ENCODE measurements at places on chromosomes 16 and 17. TPM values are rescaled to one million over a fixed set of nuclear protein-coding genes. Genes with fewer than 3 reads are reported as not detected.
A peak's percentile ranks its signal among the peaks of the same experiment; 100 is the strongest.

GRCh38 chr17:45101546-45101882, 30.8 kb downstream of the PLCD3 start:
- H3K27ac ChIP-seq = no peak overlapping the region
- no peaks in the 10 kb centered on the region for H3K4me1 ChIP-seq
- no peaks in the 10 kb centered on the region for H3K27me3 ChIP-seq
- no peak overlapping the region for H3K4me3 ChIP-seq
- H3K36me3 ChIP-seq = peaks cover 67% of the 10 kb centered on the region

RRAD gene
- 0.88 TPM for total RNA-seq

DNA sequence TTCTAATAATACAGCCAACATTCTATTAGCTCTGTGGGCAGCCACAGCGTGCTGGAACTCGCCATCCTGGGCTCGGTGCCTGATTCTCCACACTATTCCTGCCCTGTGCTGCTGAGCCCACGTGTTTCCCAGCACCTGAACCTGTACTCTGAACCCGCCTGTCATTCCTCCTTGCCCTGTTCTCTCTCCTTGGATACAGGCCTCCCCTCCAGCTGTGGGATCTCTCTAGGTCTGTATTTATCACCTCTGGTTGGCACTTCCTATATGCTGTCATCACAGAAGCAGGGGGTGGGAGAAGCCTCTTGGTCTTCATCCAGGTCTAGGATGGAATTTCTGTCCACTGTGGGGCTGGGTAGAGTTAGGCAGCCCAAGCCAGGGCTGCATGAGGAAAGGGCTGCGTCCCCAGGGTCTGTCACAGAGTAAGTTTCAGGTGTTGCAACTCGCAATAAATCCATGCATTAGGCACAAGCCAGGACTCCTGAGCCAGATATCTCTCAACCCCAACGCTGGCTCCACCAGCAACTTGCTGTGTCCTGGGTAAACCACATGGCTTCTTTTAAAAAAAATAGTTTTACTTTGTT, 56.0 kb downstream of the ABAT start:
- H3K36me3 ChIP-seq = no peaks in the 10 kb centered on the region
- no peak overlapping the region for H3K4me3 ChIP-seq
- no peak overlapping the region for H3K27ac ChIP-seq

CHRNE gene
- total RNA-seq = 0.37 TPM

- peaks cover 17% of the 10 kb centered on the region for H3K27me3 ChIP-seq
- no peak overlapping the region for H3K27ac ChIP-seq
- H3K4me1 ChIP-seq = no peaks in the 10 kb centered on the region
- H3K36me3 ChIP-seq = no peaks in the 10 kb centered on the region
Measured at GRCh38 chr16:49275870-49276269, 5.8 kb downstream of the CBLN1 start.

- H3K27ac ChIP-seq = no peak overlapping the region
- H3K4me1 ChIP-seq = peaks cover 12% of the 10 kb centered on the region
- H3K36me3 ChIP-seq = no peaks in the 10 kb centered on the region
- H3K27me3 ChIP-seq = no peaks in the 10 kb centered on the region
- no peak for DNase-seq
Measured at GRCh38 chr16:14489460-14489859, 140.6 kb downstream of the PARN start.

ZNF19 gene
- 3.1 TPM for total RNA-seq

GRCh38 chr16:30075503-30076275, at the start of gene PPP4C:
Gene PPP4C, plus strand, starts transcription at chr16:30075994. Its CDS starts 384 bp downstream, at chr16:30076378.
- H3K4me3 ChIP-seq = peak within 1 kb of the TSS; percentile 67
- DNase-seq = peak; percentile 90
- H3K36me3 ChIP-seq = peaks cover 27% of the 10 kb centered on the region
- H3K27ac ChIP-seq = peak within 1 kb of the TSS; percentile 83
- H3K4me1 ChIP-seq = peaks cover 32% of the 10 kb centered on the region
- H3K27me3 ChIP-seq = no peaks in the 10 kb centered on the region

DNA sequence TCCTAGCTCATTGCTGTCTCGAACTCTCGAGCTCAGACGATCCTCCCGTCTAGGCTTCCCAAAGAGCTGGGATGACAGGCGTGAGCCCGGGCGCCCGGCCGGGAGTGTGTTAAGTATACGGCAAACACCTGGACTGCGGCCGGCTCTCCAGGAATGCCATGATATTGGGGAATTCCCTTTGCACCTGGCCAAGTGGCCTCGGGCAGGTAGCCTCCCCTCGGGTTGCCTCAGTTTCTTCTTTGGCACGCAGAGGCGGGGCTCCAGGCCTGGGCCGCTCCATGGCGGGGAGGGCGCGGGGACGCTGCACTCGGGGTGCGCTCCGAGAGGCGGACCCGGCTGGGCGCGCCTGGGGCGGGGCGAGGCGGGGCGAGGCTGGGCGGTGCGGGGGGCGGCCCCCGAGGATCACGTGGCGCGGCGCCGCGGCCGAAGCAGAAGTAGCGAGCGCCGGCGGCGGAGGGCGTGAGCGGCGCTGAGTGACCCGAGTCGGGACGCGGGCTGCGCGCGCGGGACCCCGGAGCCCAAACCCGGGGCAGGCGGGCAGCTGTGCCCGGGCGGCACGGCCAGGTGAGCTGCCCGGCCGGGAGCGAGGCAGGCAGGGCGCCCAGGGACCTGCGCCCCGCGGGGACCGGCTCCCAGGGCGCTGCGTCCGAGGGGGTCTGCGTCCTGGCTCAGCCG, at the start of gene PLCG2:
PLCG2 (plus strand) TSS at position 431 of the 675 bp plus-strand sequence. CDS start 6,699 bp downstream, outside the sequence.
- no peak within 1 kb of the TSS for H3K27ac ChIP-seq
- no peaks in the 10 kb centered on the region for H3K27me3 ChIP-seq
- no peaks in the 10 kb centered on the region for H3K36me3 ChIP-seq
- H3K4me3 ChIP-seq = peak within 1 kb of the TSS; percentile 58

GRCh38 chr17:75842411-75842810, 1.8 kb downstream of the UNC13D start:
- peak overlapping the region; percentile 89 for H3K27ac ChIP-seq
- no peaks in the 10 kb centered on the region for H3K27me3 ChIP-seq
- peaks cover 19% of the 10 kb centered on the region for H3K36me3 ChIP-seq

DNA sequence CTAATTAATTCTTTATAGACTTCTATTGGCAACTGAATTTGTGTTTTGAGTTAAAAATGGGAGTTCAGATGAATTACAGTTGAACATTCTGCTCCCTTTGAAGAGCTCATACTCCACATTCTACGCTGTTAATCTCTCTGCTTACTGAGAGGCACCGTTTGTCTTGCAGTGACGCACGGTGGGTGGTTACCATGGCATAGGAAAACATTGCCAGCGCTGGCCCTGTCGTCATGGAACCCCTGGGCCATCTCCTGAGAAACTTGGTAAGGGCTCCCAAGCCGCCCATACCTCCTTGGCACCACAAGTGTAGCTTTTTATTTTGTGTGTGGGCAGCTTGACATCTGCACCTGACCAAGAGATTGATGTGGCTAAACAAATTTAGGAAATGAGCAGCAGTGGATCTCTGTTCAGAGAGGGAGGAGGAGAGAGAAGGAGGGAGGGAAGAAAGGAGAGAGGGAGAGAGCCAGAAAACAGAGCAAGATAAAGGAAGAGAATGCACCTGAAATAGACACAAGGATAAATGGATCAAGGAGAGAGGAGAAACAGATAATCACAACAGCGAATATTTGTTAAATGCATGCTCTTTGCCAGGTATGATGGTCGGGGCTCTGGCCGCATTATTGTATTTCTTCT, 398.5 kb downstream of the HAPSTR1 start:
- H3K36me3 ChIP-seq = no peaks in the 10 kb centered on the region
- H3K4me1 ChIP-seq = no peaks in the 10 kb centered on the region
- H3K27ac ChIP-seq = no peak overlapping the region
- no peak for DNase-seq
- H3K27me3 ChIP-seq = peaks cover 4% of the 10 kb centered on the region
- H3K4me3 ChIP-seq = no peak overlapping the region

DNA sequence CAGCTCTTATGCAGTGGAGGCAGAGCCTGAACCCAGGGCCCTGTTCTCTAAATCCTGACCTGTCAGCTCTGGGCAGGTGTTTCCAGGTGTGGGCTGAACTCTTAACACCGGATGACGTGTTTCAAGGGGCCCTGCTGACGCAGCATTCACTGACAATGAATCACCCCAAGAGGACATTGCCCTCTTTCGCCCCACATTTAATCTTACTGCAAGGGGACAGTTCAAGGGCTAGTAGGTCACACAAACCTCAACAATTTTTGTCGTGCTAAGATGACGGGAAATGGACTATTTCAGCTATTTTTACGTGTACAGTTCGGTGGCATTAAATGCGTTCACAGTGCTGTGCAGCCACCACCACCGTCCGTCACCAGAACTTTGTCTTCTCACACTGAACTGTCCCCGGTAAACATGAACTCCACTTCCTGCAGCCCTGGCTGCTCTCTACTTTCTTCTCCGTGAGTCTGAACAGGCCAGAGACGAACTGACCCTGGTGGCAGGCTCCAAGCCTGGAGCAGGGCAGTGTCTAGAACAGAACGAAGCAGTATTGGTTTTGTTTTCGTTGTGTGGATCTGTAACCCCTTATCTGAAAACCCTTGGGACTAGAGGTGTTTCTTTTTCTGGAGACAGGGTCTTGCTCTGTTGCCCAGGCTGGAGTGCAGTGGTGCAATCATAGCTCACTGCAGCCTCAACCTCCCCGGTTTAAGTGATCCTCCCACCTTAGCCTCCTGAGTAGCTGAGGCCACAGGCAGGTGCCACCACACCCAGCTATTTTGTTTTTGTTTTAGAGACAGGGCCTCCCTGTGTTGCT, 88.4 kb upstream of the CIBAR2 start:
- H3K27me3 ChIP-seq = no peaks in the 10 kb centered on the region
- no peaks in the 10 kb centered on the region for H3K36me3 ChIP-seq

GRCh38 chr17:31549121-31549524, 157.6 kb downstream of the RAB11FIP4 start:
- H3K4me3 ChIP-seq = peak overlapping the region; percentile 86
- H3K27ac ChIP-seq = peak overlapping the region; percentile 57
- no peak for DNase-seq
- no peaks in the 10 kb centered on the region for H3K27me3 ChIP-seq
- no peaks in the 10 kb centered on the region for H3K36me3 ChIP-seq
- peaks cover 7% of the 10 kb centered on the region for H3K4me1 ChIP-seq

GRCh38 chr16:56469748-56470147, 18.4 kb downstream of the OGFOD1 start:
- H3K27me3 ChIP-seq = no peaks in the 10 kb centered on the region
- no peak for DNase-seq
- no peak overlapping the region for H3K27ac ChIP-seq
- H3K36me3 ChIP-seq = peaks cover 67% of the 10 kb centered on the region

DNA sequence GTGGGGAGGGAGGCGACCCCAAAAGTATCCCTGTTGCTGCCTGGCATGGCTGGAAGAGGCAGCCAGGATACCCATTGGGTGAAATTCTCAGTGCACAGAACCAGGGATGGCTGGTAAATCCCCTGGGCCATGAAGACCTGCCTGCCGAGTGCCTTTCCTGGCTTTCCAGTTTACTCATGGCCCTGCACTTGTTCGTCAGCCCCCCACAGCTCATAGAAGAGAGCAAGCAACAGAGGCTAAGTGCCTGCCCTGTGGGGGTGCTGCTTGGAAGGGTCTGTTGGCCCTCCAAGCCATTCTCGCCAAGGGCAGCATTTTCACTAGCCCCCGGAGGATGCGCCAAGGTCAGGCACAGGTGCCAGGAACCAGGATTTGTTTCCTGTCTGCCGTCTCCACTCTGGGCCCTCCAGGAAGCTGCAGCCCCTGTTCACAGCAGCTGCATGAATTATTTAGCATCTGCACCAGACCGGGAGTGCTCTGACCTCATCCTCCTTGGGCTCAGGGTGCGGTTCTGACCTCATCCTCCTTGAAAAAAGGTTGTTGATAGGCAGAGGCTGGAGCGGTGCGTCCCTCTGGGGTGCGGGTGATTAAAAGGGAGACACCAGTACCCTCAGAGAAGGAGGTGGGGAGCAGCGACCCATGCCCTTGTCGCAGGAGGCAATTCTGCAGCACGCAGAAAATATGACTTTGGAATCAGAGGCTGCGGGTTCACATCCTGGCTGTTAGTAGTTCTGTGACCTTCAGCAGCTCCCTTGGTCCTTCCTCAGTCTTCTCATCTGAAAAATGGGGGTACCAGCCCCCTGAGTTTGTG, 14.2 kb upstream of the CD300A start:
- no peak for DNase-seq
- H3K4me1 ChIP-seq = peaks cover 18% of the 10 kb centered on the region
- no peak overlapping the region for H3K4me3 ChIP-seq
- no peaks in the 10 kb centered on the region for H3K36me3 ChIP-seq

DNA sequence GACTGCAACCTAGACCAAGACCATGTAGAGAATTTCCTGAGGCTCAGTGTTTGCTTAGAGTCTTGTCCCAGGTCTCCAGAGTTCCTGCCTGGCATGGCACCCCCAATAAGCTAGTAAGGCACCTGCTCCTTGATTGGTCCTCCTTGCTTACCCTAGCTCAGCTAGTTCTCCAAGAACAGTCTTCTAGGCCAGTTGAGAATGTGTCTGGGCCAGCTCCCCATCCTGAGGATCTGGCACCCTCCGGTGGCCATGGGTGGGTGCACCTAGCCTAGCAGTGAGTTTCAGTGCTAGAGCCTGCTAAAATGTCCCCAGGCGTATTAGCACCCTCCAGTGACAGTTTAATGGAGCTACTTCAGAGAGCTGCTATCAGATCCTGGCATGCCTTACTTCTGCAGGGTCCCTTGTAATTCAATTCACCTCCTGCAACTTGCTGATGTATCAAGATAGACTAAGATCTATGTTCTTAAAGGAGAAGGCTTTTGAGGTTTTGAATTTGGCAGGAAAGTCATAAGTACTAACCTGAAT, 44.4 kb upstream of the MED13 start:
- H3K36me3 ChIP-seq = no peaks in the 10 kb centered on the region
- H3K27ac ChIP-seq = no peak overlapping the region
- no peak overlapping the region for H3K4me3 ChIP-seq
- no peaks in the 10 kb centered on the region for H3K4me1 ChIP-seq
- peak; percentile 30 for DNase-seq

- no peaks in the 10 kb centered on the region for H3K36me3 ChIP-seq
- no peak for DNase-seq
- H3K27me3 ChIP-seq = no peaks in the 10 kb centered on the region
- H3K4me3 ChIP-seq = no peak overlapping the region
- H3K27ac ChIP-seq = no peak overlapping the region
Measured at GRCh38 chr16:48408688-48409087, 23.5 kb upstream of the SIAH1 start.

KCNG4 gene
- total RNA-seq = not detected

CSH2 gene
- not detected for total RNA-seq

STX1B gene
- 0.40 TPM for total RNA-seq

CYBA gene
- 237 TPM for total RNA-seq

All from CD8-positive, alpha-beta memory T cell (primary cell).